Stimulated activated CD8-positive, alpha-beta memory T cell treated with anti-CD3 and anti-CD28 coated beads, Interleukin-2, amount 100 ng/mL, for 1 hour (primary cell): ENCODE measurements at places on chromosomes 4 and X.

- no peak for DNase-seq
These were observed 397.8 kb upstream of the GALNT7 start for GRCh38 chr4:172770787-172771186.

DNA sequence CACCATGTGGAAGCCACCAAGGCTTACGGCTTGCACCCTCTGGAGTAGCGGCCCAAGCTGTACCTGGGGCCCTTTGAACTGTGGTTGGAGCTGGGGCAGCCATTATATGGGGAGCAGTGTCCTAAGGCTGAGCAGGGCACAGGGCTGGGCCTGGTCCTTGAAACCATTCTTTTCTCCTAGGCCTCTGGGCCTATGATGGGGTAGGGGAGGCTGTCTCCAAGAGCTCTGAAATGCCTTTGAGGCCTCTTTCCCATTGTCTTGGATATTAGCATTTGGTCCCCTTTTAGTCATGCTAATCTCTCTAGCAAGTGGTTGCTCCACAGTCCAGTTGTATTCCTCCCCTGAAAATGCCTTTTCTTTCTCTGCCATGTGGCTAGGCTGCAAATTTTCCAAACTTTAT is 96.4 kb upstream of the ARX start:
- DNase-seq, result no peak

GRCh38 chr4:35511851-35512250 is 732.5 kb downstream of the ARAP2 start:
- DNase-seq, result no peak

DNA sequence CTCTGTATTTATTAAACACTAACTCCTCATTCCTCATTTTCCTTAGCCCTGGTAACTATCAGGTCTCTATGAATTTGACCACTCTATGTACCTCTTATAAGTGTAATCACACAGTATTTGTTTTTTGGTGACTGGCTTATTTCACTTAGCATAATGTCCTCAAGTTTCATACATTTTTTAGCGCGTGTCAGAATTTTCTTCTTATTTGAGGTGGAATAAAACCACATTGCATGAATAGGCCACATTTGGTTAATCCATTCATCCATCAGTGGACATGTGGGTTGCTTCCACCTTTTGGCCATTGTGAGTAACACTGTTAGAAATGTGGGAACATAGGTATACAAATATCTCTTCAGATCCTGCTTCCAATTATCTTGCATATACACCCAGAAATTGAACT is 341.2 kb upstream of the BOD1L1 start:
- DNase-seq, result no peak

DNA sequence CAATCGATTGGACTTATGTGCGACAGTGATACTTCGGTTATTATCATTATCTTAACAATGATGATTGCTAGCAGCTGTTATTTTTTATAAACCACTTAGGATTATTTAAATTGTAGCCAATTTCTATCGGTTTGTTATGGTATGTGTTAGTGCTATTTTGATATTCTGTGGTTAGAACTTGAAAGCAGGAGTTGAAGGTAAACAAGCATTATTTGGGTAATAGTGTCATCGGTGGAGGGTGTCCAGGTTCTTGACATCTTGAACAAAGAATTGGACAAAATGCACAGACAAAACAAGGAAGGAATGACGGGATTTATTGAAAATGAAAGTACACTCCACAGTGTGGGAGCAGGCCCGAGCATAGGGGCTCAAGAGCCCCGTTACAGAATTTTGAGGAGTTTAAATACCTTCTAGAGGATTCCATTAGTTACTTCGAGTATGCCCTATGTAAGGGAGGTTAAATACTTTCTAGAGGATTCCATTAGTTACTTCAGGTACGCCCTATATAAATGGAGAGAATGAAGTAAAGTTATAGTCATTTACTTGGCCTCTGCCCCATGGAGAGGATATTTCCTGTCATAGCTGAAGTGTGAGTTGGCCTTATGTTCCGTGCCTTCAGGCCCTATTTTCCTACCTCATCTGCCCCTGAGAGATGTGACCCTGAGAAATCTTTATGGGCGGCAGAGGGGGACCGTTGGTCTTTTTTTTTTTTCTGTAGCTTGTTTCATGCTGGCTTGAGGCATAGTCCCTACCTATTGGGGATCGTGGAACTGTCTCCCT is 13.1 kb downstream of the MOB1B start:
- DNase-seq, result no peak

DNA sequence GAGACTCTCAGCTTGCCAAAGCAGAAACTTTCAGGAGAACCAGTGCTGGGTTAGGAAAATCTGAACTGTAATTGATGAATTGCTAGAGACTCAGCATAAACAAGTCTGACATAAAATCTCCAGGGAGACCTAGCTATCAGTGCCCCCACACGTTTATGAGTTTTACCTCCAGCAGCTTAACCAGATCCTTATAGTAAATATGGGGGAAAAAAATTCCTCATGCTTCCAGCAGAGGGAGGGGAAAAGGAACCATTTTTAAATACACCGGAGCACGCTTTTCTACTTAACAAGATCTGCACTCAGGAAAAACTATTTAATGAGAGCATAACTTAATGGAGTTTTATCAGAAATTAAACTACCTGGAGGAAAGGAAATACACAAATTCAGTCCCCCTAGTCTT is 1040.7 kb upstream of the INTU start:
- no peak for DNase-seq

DNA sequence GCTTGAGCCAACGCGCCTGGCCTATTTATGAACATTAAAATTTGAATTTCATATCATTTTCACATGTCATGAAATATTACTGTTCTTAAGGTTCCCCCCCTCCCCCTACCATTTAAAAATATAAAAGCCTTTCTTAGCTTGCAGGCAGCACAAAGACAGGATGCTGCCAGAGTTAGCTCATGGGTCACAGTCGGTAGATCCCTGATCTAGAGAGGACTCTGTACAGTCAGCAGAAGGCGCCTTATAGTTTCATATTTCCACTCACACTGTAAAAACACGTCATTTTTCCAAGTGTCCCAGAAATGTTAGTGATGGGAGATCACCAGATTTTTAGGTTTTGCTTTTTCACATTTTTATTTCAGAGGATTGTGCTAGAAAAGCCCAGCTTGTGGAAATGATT is 12.2 kb downstream of the NOCT start:
- no peak for DNase-seq

- no peak for DNase-seq
These were observed 408.6 kb downstream of the PPP3CA start for GRCh38 chr4:100938698-100939097.

- DNase-seq, result no peak
These were observed 97.1 kb upstream of the NRK start for GRCh38 chrX:105725228-105725627.
